NCI-H460 (cell line): ENCODE measurements at places on chromosomes 2 and 18. TPM values are rescaled to one million over a fixed set of nuclear protein-coding genes. Genes with fewer than 3 reads are reported as not detected.

FMNL2 gene
- 80.5 and 98.0 TPM in 2 replicates for total RNA-seq

GAREM2 gene
- 5.5 and 5.7 TPM in 2 replicates for total RNA-seq

REG3G gene
- total RNA-seq: not detected in 2 replicates

MEP1B gene
- total RNA-seq: 0.20 TPM in 1 of 2 replicates, not detected in the other

FEZ2 gene
- 104 and 113 TPM in 2 replicates for total RNA-seq

RGPD3 gene
- 0.05 and 0.06 TPM in 2 replicates for total RNA-seq

ANKRD36 gene
- 13.4 and 19.3 TPM in 2 replicates for total RNA-seq

DAW1 gene
- total RNA-seq: 99.2 and 104 TPM in 2 replicates

NHEJ1 gene
- 26.1 and 32.7 TPM in 2 replicates for total RNA-seq

ZC3H6 gene
- total RNA-seq: 6.2 and 8.7 TPM in 2 replicates

GCA gene
- total RNA-seq: 6.8 and 8.3 TPM in 2 replicates

TMEM247 gene
- not detected in 2 replicates for total RNA-seq

CCDC148 gene
- total RNA-seq: 0.32 TPM in 1 of 2 replicates, not detected in the other

AFF3 gene
- total RNA-seq: 1.1 and 4.1 TPM in 2 replicates

SRD5A2 gene
- total RNA-seq: 0.05 TPM in 1 of 2 replicates, not detected in the other

UGT1A5 gene
- not detected in 2 replicates for total RNA-seq

UCN gene
- total RNA-seq: 4.6 and 6.8 TPM in 2 replicates

UGT1A1 gene
- total RNA-seq: not detected in 2 replicates

DNA sequence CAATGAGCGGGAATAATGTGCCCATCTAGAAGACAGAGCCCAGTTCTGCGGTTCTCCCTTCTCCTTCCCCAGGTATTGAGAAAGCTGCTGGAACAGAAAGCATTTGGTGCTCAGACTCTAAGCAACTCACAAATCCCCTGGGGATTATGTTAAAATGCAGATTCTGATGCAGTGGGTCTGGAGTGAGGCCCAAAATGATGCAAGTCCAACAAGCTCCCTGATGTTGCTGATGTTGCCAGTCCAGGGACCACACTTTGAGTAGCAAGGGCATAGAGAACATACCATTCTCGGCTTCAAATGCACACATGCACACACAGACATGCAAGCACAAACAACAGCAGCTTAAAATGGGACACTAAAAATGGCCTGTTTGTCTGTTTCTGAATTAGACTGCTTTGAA lies 274.8 kb upstream of the NCKAP5 start:
- DNase-seq: no peak

- DNase-seq: no peak
Measured at GRCh38 chr2:64804651-64805050, 150.9 kb upstream of the SERTAD2 start.

- no peak for DNase-seq
Measured at GRCh38 chr2:135337071-135337470, 193.9 kb downstream of the ZRANB3 start.

DNA sequence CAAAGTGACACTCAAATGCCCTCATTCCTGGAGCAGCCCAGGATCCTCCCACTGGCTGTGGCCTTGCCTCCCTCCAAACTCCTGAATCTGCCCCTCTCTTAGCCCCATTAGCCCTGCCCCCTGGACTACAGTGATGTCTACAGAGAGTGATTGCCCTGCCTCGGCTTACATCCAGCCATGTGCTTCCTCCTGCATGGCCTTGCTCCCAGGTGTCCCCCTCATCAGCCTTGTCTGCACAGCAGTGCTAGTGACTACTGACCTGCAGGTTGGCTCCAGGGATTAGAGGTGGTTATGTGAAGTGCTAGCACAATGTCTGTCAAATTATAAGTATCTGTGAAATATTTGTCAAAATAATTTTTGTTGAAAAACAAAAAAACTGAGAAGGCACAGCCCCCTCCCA lies 259.1 kb upstream of the MYT1L start:
- DNase-seq: no peak

DNA sequence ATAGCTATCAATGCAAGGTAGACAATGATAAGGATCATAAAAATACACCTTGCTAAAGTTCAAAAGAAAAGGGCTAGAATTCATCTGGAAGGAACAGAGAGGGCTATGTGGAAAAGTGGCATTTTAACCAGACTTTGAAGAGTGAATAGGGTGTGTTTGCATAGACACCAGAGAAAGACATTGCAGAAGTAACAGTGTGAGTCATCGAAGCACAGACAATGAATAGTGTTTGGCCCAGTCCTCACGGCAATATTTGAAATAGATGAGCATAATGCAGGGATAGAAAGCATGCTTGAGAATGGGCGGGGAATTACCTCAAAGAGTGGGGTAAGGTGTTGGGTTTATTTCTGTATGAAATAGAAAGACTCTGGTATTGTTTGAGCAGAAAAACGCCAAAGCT lies 24.2 kb downstream of the MYT1L start:
- no peak for DNase-seq

- DNase-seq: no peak
Measured at GRCh38 chr2:72134997-72135800, 12.5 kb downstream of the CYP26B1 start.

- DNase-seq: no peak
Measured at GRCh38 chr2:170969030-170969429, 40.0 kb downstream of the GORASP2 start.

DNA sequence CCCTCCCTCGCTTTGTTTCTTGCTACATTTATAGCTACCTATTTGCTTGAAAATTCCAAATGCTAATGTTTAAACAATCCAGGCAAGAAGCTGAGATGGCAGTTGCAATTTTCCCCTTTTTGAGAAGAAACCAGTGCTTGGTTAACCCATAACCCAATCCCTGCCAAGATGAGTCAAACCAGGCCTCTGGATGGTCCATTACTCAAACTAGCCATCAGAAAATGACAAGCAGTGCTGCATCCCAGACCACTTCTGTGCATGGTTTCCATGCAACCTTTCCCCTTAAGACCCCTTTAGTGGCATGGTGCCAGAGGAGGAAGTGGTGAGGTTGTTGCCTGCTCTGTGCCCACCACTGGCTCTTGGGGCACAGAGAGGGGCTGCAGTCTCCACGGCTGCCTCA lies 131.2 kb upstream of the RMP24 start:
- DNase-seq: no peak

DNA sequence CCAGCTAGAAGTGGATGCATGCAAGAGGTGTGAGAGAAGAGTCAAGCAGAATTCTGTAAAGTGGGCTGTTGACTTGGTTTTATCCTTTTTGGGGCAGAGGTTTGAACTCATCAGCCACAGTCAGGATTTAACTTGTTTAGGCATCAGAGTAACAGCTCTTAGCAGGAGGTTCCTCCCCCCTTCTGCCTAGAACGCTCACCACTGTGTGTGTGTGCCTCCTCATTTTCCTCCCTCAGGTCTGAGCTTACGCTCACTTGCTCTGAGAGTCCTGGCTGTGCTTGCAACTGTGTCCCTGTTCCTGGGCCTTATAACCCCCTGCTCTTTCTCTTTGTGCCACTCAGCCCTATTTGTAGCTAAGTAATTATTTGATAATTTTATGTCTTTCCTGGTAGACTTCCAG lies 167.9 kb downstream of the TMEM182 start:
- no peak for DNase-seq

- DNase-seq: no peak
Measured at GRCh38 chr2:14303366-14304115, 329.0 kb upstream of the LRATD1 start.

GRCh38 chr18:2376707-2377106 lies 194.6 kb downstream of the METTL4 start:
- DNase-seq: no peak

GRCh38 chr2:133682347-133682746 lies 114.1 kb upstream of the NCKAP5 start:
- no peak for DNase-seq

- no peak for DNase-seq
Measured at GRCh38 chr18:74273394-74273793, 18.4 kb downstream of the CYB5A start.

- DNase-seq: no peak
Measured at GRCh38 chr2:58645017-58645416, 403.9 kb upstream of the FANCL start.

GRCh38 chr2:155377266-155377680 lies 678.8 kb downstream of the KCNJ3 start:
- DNase-seq: peak; percentile 30

GRCh38 chr18:31241900-31242409 lies 76.0 kb upstream of the DSG1 start:
- DNase-seq: peak; percentile 68

DNA sequence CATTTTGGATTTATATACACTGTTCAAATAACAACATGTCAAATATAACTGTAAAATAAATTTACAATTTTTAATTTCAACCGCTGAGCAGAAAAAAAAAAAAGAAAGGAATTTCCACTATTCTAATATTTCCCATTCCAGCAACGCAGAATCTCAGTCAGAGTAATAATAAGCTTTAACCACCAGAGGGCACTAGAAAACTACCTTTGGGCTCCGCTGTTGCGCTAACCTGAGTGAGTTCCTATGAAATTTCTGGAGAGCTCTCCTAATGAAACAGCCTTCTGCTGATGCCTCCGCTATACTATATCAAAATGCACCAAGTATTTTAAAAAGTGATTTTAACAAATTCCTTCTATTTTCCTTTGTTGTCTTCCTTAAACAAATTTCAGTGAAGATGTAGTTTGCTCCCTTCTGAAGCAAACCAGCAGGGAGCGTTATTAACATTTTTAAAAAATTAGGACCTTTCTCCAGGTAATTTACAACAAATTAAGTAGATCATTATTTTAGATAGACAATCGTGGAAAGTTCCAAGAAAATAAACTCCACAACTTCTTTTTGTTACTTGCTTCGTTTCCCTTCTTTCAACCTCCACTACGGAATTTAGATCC lies 23.0 kb downstream of the ERMN start:
- DNase-seq: peak; percentile 69

GRCh38 chr2:238606311-238606710 lies 179.6 kb downstream of the ASB1 start:
- DNase-seq: no peak

DNA sequence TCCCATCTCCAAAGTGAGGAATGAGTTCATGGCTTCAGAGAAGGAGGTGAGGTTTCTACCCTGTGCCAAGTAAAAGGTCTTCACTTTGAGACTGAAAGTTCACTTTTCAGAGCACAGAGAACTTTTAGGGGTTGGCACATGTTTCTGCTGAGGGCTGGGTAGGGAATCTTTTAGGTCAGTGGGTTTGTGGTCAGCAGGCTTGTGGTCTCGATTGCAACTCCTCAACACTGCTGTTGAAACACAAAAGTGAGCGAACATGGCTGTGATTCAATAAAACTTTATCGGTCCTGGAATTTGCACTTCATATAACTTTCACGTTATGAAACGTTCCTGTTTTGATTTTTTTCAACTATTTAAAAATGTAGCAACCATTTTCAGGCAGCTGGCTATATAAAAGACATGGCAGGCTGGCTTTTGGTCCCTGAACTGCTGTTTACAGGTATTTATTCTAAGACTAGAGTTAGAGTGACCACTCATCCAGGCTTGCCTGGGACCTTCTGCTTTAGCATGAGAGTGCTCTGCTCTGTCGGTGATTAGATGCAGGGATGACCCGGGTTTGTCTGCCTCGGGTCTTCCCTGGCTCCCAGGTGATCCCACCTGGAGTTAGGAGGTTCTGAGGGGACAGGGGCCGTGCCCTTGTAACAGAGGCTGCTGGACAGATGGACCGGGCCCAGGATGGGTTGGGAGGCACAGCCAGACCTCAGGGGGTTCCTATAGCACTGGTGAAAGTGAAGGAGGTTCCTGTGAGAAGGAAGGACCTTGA lies 62.7 kb upstream of the TAF1B start:
- DNase-seq: no peak

- DNase-seq: no peak
Measured at GRCh38 chr2:7146151-7146550, 228.9 kb downstream of the RNF144A start.

DNA sequence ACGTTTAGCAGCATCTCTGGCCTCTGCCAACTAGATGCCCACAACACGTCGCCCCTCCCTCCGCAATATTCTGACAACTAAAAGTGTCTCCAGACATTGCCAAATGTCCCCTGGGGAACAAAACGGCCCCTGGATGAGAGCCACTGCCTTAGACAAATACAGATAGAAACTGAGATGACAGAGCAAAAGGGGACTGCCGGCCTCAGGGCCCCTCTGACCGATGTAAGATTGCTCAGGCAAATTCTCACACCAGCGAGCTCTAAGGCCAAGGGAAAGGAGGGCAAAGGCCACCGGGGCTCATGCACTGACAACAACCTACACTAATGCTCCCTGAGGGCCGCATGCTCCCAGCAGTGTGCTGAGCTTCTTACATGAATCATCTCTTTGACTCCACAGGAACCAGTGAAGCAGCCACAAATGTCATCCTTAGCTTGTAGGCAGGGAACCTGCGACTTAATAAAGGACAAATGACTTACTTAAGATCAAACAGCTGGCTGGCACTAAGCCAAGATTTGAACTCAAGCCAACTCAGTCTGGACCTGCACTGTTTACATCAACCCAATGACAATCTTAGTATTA lies 228.5 kb downstream of the TTC32 start:
- DNase-seq: no peak

DNA sequence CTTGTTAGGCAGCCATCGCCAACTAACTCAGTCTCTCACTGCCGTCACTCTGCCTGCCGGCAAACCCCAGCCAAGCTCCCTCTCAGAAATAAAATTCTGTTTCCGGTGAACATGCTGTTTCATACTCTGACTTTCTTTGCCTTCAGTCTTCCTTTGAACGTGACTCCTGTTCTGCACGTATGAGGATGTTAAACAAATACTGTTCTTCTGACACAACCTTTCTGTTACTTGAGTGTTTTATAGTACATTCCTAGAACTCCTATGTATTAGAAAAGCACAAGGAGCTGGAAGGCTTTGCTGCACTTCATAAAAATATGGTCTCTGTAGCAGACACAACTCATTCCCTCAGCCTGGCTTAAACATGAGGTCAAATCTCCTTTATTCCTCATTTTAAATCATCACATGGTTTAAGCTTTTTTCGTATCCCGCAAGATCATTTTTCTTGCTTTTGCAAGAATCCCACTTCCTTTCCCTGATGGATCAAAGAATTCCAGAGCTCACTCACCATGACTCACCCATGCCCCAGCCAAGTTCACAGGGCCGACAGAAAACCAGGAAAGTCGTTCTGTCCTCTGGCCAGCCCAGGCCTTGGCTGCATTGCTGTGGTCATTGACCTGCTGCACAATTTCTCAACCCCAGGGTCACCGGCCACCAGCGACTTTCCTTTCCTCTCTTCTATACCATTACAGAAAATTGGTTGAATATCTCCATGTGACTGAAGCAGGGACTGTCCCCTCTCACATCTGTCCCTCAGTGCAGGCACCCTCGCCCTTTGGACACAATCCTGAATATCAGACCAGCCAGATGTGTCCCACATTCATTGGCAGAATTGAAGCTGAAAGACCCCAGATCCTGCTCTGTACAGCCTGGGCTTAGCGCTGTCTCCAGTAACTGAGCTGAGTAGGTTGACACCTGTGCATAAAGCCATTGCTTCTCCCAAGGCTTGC lies 183.1 kb upstream of the ARL4C start:
- peak; percentile 79 for DNase-seq

- DNase-seq: no peak
Measured at GRCh38 chr2:30704309-30705020, 102.8 kb downstream of the CAPN13 start.

GRCh38 chr2:18178736-18179349 lies 300.4 kb downstream of the KCNS3 start:
- peak; percentile 56 for DNase-seq

GRCh38 chr2:69644506-69644979 lies 1.0 kb upstream of the AAK1 start:
- DNase-seq: peak; percentile 25
